ENCODE measurements at places on chromosomes 2 and 18. TPM values are rescaled to one million over a fixed set of nuclear protein-coding genes. Genes with fewer than 3 reads are reported as not detected.

DNA sequence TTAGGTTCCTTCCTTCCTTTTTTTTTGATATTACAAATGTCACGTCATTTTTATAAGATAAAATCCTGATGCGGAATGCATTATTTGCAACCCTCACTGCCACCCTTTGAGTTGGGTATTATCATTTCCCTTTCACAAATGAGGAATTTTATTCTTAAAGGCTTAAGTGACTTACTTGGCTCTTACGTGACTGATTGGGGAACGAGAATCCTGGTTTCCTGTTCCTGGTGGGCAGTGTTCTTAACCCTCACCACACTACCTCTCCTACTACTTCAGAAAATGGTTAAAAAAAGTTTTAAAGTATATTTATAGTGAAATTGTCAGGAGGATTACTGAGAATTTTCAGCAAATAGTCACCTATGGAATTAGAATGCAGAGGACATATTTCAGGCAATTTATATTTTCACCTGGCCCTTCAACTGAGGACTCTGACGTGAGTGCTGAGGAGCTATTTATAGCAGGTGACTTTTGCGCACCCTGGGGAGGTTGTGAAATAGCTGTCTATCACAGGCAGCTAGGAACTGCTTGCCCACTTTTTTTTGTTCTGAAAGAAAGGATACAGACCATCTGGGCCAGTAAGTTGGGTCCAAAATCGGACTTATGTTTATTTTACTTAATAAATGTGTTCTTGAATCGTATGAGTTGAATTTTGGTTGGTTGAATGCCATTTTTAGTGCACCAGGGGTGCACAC, 18.7 kb upstream of the RASGRP3 start:
- no peak for DNase-seq

DNA sequence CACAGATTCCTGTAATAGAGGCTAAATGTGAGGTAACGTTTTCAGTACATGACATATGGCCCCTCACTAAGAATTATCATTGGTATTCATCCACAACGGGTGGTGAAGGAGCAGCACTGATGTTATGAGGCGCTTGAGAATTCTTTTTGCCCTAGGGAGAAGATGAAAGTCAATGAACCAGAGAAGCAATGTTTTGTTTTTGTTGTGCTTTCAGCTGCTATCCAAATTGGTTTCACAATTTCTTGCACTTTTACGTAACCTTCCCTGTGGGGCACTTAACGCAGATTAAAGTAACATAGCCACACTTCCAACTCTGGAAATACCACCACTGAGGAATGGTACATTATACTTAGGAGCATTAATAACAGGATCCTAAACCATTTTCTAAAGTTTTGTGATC, 13.3 kb upstream of the CCDC85A start:
- DNase-seq: no peak

GRCh38 chr2:60028849-60029565, 524.4 kb downstream of the BCL11A start:
- no peak for DNase-seq

FSHR gene
- total RNA-seq: not detected

DNA sequence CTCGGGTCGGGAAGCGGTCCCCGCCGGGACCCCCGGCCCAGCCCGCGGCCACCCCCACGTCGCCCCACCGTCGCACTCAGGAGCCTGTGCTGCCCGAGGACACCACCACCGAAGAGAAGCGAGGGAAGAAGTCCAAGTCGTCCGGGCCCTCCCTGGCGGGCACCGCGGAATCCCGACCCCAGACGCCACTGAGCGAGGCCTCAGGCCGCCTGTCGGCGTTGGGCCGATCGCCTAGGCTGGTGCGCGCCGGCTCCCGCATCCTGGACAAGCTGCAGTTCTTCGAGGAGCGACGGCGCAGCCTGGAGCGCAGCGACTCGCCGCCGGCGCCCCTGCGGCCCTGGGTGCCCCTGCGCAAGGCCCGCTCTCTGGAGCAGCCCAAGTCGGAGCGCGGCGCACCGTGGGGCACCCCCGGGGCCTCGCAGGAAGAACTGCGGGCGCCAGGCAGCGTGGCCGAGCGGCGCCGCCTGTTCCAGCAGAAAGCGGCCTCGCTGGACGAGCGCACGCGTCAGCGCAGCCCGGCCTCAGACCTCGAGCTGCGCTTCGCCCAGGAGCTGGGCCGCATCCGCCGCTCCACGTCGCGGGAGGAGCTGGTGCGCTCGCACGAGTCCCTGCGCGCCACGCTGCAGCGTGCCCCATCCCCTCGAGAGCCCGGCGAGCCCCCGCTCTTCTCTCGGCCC, 13.6 kb downstream of the SPEG start:
- DNase-seq: no peak

GRCh38 chr18:62556397-62556796, 33.6 kb downstream of the ZCCHC2 start:
- no peak for DNase-seq

- no peak for DNase-seq
Measured at GRCh38 chr2:203670939-203671338, 35.5 kb upstream of the CD28 start.

DNA sequence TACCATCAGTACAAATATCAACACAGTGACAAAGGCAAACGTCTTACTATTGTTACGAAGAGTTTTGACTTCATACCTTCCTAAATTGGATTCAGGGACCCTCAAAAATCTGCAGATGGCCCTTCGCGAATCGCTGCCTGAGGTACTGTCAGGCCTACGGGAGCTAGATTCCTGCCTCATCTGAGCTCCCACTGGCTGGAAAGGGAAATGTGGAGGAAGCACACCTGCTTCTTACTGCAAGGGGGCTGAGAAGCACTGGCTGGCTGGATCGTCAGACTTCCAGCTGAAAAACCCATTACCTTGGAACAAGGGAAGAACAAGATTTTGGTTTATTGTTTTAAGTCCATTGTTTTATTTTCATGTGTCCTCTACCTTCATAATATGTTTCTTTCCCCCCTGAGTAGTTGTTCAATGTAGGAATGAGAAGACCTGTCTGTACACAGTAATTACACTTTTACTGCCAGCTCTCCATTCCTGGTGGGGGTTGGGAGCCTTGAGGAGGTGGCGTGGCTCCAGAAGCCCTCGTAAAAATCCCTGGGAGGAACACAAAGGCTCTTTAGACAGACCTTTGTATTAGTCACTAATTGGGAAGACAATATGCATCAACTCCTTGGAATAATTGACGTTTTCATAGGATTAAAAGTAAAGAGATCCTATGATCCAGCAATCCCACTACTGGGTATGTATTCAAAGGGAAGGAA, 124.1 kb upstream of the NOSTRIN start:
- DNase-seq: no peak

- DNase-seq: peak; percentile 75
Measured at GRCh38 chr2:28610583-28611201, 114.8 kb downstream of the PLB1 start.

GRCh38 chr2:83022631-83023210, 1436.4 kb downstream of the SUCLG1 start:
- no peak for DNase-seq

RPS27A gene
- total RNA-seq: 1,064 TPM

BOK gene
- 0.17 TPM for total RNA-seq

GKN2 gene
- total RNA-seq: not detected

DNA sequence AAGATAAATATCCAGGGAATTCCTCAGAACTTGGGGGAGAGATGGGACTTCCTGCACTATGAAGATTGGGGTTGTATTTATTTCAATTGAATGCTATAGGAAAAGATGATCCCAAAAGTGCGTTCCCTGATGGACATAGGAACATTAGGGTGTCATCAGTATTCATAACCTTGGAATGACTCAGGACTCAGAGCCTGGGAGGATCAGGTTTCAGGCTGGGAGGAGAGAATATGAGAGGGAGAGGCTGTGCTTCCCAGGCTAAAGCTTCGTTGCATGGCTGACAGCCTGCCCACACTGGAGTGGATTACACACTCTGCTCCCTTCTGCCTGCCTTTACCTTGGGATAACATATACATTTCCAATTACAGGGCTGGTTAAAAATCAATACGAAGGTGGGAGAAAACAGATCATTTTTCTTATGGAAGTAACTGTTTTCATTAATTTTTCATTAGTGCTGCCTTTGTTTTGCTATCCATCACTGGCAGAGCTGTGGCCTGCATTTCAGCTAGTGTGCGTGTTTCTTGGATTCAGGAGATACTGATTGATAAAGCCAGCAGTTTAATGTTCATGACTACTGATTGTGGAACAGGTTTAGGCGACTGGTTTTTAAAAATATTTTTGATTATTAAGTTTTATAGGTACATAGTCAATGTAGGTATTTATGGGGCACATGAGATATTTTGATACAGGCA, 118.7 kb downstream of the KCTD1 start:
- DNase-seq: no peak

SLC23A3 gene
- 1.8 TPM for total RNA-seq

DYNC2LI1 gene
- 9.8 TPM for total RNA-seq

DNA sequence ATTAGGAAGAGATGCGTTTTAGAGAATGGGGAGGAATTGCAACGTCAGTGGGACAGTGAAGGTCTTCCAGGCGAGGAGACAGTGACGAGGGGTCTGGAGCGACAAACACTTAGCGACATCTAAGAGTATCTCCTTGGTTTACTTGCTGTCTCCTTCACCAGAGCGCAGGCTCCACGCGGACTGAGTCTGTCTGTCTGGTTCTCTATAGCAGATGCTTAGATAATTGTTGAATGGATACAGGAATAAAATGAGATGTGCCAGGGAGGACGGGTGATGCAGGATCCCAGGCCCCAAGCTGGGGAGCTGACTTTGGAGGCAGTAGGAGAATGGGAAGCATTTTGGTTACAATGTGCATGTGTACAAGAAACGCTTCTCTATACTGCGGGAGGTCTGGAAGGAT, 56.9 kb upstream of the SMAD7 start:
- no peak for DNase-seq

DNA sequence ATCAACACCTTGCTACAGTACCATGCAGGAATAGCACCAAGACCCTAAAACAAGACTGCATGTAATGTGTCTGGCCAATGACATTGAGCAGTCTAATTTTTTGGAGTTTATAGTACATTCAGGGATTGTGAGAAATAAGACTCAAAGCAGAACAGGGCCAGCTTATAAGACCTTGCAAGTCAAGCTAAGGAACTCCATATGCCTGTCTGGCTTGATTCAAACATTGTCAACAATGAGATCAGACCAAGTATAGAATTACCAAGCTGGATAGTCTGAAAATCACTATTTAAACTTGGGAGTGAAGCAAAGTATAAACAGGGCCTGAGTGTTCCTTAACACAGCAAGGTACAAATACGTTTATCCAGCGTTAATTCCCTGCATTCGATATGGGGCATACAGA, 370.9 kb downstream of the CNTNAP5 start:
- DNase-seq: no peak

- DNase-seq: no peak
Measured at GRCh38 chr2:145563741-145564615, 1044.1 kb upstream of the ZEB2 start.

GRCh38 chr2:225064928-225065327, 22.7 kb upstream of the DOCK10 start:
- DNase-seq: no peak

DNA sequence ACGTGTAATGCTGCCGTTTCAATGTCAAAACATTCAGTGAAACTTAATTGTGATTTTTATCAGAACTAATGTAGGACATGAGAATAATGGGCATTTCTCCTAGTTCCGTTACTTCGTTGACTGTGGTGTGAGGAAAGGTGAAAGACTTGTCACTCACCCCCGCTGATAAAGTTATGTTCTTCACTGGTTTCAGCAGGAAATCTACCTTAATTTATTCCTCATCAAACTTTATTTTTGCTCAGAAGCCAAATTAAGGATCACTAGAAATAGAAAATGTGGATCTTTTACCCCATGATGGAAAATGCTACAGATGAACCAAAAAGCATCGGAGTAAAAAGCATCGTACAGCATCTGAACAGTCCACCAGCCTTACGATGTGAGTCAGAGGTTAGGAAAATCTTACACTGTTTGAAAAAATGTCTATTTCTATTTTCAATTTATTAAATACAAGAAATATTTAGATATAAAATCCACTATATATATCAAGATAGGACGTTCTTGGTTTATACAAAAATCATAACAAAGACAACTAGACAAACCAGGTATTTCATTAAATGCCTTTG, 1.0 kb upstream of the ROCK1 start:
- DNase-seq: no peak

IL1RL2 gene
- 0.09 TPM for total RNA-seq

DNA sequence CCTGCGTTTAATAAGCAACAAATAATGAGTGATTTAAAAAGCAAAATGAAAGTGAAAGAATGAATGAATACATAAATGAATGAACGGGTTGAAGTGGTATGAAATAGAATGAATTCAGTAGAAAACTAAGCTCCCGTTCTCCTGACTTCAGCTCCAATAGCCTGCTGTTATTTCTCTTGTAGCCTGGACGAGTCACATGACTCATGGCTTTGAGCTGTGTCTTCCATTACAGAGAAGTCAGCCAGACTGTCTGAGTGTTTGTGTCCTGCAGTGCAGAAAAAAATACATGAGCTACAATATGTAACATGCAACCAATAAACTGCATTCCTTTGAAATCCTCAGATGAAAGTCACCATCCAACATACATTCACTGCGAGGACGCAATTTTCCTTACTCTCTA, 21.2 kb downstream of the SCG2 start:
- no peak for DNase-seq

SH2D6 gene
- total RNA-seq: 0.96 TPM

DNA sequence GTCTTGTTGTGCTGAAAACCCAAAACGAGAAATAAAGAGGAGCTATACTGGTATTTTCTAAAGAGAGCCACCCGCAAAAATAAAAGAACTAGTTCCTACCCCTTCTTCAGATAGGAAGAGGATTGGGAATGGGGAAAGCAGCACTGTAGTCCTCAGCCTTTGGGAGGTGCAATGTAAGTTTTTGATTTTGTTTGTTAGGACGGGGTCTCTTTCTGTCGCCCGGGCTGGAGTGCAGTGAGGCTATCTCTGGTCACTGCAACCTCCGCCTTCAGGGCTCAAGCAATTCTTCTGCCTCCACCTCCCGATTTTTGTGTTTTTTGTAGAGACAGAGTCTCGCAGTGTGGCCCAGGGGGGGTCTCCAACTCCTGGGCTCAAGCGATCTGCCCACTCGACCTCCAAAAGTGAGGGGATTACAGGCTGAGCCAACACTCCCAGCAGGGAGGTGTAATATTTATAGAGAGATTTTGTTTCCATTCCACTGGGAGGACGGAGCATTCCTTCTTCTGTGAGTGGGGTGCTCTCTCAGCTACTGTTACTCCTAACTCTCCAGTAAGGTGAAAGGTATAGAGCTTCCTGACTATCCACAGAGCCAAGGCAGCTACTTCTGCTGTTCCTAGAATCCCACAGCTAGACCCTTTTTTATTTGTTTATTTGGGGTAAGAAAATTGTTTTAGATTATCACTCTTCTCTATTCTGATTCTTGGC, 13.1 kb upstream of the GULP1 start:
- DNase-seq: no peak

DNA sequence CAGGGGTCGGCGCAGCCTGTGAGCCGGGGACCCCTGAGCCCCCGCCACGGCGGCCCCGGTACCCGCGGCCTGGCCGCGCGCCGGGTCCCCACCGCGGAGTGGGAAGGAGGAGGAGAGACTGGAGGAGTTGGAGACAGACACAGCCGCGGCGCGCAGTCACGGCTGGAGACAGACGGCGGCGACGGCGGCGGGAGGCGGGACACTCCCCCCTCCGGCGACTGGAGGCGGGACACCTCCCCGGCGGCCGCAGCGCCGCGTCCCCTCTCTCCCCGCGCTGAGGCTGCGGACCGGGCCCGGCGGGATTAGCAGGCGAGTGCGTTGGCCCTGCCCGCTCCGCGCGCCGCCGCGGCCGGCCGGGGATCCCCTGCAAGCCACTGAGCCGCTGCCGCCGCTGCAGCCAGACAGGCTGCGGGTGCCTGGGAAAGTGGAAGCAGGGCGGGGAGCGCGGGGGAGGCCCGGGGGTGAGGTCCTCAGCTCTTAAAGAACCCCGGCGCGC, 1.0 kb upstream of the LDLRAD4 start:
- DNase-seq: peak; percentile 88

G6PC2 gene
- total RNA-seq: not detected

IL36RN gene
- not detected for total RNA-seq

GRCh38 chr2:7557376-7557775, 640.2 kb downstream of the RNF144A start:
- peak; percentile 44 for DNase-seq

Measured in activated CD4-positive, alpha-beta T cell treated with anti-CD3 and anti-CD28 coated beads, Interleukin-2, amount 10 ng/mL, durations not matched to agents 24 days and 14 days (primary cell).